ENCODE measurements at places on chromosomes 13 and 19.

DNA sequence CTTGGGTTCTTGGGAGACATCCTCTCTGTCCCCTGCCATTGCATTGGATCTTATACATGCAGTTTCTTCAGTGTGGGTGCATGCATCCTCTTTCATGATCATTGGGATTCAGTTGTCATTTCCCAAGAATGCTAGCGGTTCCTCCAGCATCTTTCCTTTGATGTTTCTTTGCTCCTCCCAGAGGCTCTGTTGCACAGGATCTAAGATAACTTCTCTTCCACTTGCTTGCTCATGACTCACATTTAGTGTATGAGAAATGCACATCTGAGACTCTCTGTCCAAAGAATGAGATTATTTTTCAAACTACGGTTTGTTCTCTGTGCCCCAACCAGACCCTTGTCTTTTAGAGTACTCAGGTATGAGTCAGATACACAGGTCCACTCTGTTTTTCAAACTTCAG is 197.1 kb downstream of the NDFIP2 start:
- no peak for DNase-seq

GRCh38 chr19:5536337-5536894 is 31.3 kb downstream of the TINCR start:
- no peak for DNase-seq

DNA sequence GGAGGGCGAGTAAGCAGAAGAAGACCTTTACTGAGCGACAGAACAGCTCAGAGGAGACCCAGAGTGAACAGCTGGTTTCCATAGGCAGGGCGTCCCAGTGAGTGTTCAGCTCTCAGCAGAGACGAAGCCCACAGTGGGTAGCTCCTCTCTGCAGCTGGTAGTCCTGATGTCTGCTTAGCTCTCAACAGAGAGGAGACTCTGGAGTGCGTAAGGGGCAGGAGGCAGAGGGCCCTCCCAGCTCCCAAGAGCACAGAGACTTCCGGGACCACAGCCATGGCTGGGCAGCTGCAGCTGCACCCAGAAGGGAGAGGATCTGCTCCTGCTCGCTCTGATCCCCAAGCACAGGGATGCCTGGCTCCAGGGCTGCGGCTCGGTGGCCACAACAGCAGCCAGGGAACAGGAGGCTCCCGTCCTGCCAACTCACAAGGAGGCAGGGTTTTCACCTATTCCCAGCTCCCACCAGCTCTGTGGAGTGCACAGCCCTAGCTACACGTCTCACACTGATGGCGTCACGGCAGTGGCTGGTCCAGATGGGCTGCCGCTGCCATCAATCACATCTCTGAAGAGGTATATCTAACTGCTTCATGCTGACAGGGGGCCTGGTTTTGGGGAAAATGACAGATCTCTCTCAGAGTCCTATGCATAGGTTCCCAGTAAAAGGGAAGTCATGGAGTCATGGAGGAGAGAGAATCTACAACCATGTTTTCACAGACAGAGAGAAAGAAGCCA is 2660.1 kb upstream of the PCDH20 start:
- no peak for DNase-seq

DNA sequence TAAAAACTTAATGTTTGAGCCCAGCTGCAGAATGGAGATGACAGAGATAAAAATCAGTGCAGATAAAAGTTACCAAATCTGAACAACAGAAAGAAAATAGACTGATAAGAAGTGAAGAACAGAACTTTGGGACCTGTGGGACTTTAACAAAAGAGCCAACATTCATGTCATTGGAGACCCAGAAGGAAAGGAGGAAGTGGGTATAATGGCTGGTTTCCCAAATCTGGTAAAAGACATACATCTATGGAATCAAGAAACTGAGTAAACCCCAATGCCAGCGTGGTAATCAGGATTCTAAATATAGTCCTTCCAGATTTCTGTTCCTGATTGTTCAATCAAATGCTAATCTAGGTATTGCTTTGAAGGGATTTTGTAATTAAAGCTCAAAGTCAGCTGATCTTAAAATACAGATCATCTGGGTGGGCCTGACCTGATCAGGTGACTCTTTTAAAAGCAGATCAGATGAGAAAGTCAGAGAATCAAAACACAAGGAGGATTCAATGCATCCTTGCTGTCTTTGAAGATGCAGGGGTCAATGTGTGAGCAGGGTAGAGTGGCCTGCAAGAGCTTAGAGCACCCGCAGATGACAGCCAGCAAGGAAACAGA is 25.3 kb upstream of the CEACAM20 start:
- no peak for DNase-seq

- no peak for DNase-seq
Observed at GRCh38 chr13:34179481-34179880, 361.5 kb downstream of the RFC3 start.

GRCh38 chr13:112454648-112455334 is 78.6 kb downstream of the SPACA7 start:
- no peak for DNase-seq

GRCh38 chr19:8487137-8487851 is 15.1 kb downstream of the PRAM1 start:
- DNase-seq: peak; percentile 64

DNA sequence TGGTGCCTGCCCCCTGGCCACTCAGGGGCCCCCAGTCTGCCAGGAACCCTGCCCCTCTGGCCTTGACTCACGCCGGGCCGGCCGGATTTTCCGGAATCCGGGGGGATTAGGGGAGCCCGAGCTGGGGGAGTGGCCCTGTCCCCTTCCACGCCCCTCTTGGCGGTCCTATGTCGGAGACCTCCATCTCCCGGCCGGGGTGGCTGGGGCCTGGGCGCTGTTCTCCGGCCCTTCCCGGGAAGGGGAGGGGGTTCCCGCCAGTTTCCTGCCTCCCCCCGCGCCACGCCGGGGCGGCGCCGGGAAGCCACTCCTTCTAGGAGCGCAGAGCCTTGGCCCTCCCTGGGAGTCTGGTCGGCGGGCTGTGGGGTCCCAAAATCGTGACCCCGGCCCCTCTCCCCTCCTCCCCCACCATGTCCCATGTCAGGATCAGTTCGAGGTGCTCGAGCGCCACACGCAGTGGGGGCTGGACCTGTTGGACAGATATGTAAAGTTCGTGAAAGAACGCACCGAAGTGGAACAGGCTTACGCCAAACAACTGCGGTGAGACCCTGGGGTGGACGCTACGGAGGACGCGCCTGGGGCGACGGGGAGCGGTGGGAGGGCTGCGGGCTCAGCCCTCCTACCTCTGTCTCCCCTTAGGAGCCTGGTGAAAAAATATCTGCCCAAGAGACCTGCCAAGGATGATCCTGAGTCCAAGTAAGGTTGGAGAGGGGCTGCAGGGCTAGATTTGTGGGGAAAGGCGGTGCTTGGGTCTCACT is 1.3 kb downstream of the TRIP10 start:
- DNase-seq: no peak

- no peak for DNase-seq
Observed at GRCh38 chr13:90237852-90238251, 1109.6 kb upstream of the MIR17HG start.

DNA sequence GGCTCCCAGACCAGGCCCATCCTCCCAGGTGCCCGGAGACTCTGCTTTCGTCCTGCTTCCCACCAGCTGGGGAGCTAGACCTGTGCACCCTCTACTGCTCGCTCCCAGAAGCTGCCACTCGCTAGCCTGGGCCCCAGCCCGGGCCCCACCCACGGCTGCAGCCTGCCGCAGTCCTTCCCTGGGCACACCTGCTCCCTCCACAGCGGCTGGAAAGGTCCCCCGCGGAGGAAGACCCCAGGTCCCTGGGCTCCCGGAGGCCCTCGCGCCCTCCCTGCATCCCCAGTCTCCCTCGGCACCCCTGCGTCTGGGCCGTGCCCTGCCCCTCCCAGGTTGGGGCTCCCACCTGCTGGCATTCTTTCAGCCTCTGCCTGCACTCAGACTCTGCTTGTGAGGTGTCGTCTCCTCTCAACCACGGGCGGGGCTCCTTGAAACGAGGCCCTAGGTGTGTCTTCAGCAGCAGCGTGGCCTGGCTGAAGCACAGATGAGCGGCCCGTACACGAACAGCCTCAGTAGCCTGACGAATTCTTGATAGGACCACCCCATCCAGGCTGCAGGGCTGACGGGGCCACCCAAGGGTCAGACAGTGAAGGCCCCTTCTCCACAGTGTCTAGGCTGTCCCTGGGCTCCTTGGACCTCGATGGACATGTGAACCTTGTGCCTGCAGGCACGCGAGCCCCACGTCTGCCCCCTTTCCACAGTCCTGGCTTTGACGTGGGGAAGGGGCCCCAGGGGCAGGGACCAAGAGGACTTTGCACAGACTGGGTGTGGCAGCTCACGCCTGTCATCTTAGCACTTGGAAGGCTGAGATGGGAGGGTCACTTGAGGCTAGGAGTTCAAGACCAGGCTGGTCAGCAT is 27.9 kb downstream of the DOT1L start:
- no peak for DNase-seq

DNA sequence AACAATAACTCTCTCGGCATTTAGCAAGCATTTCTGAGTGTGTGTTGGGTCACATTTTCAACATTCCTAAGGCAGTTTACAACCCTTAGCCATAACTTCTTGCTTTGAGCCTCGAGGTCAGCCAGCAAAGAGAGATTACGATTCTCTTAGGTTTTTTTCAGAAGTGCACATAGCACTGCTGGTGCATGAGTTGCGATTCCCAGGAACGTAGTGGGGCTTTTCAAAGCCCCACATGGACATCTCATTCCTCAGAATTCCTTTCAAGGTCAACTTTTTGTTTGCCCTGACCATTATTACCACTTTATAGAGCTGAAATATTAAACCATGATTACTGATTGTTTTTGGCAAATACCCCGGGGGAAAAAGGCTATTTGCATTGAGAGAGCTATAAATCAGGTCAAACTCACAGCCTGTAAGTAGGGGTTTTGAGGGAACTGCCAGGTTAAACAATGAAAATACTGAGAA is 705.3 kb downstream of the GPC5 start:
- no peak for DNase-seq

- DNase-seq: no peak
Observed at GRCh38 chr13:33204130-33204927, 81.2 kb downstream of the STARD13 start.

GRCh38 chr19:10852098-10852800 is 4.0 kb downstream of the C19orf38 start:
- no peak for DNase-seq

DNA sequence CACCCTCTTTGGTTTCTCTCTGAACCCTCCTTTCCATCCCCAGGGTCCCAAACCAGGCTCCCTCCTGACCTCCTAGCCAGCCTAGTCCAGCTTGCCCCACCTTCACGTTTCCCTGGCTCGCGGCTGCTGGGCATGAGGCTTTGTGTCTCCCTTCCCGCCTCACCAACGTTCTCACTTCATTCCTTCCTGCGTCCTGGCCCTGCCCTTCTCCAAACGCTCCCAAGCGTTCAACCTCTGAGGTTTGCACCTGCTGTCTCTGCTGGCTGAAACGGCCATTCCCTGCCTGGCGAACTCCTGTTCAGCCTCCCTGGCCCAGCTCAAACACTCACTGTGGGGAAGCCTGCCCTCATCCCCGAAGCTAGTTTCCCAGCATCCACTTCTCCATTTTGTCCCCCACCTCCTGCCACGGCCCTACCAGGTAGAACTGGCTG is 12.4 kb downstream of the EPS8L1 start:
- no peak for DNase-seq

DNA sequence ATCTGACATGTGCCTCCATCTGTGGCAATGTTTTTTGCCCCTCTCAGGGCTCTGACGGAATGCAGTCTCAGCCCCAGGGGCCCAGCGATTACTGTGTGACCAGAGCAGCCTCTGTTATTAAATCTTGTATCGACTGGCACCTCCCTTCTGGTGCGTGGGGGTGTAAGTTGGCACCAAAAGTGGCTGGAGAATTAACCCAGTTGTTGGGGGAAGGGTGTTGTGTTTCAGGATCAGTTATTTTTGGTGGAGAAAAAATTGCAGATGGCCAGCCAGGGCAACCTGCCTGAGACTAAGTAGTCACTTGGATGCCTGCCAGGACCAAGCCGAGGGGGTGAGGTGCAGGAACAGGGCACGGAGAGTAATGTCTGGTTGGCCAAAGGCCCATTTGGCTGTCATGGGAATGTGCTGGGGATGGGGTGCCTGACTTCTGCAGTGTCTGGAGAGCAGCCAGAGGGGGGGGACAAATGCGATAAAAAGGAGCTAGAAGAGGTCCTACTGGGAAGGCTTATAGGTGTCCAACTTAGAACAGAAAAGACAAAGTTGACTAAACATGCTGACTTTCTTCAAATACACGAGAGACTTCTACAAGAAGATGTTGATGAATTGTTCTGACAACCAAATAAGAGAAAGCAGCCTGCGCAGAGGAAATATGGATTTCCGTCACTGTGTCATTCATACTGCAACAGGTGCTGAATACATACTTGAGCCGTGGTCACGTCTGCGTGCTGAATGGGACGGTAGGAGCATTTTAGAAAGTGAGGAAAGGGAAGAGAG is 69.8 kb downstream of the SIAH3 start:
- no peak for DNase-seq

DNA sequence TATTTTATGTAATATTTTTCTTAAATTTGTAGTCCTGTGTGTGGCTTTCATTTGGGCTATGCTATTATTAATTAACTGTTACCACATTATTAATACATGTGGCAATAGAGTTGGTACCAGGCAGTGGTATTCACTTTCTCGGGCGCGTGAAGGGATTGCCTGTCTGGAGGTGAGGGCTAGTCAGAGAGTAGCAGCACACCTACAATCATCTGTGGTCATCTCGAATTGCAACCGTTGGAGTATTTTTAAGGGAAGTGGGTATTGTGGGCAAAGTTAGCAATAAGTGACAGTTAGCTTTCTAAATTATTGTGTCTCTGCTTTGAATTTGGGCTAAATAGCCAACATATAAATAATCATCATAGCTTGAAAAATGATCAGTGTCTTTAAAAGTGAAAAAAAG is 20.0 kb upstream of the GPR18 start:
- no peak for DNase-seq

GRCh38 chr19:56748378-56748777 is 76.8 kb upstream of the ZNF835 start:
- DNase-seq: no peak

GRCh38 chr13:43448605-43449336 is 338.0 kb downstream of the ENOX1 start:
- no peak for DNase-seq

DNA sequence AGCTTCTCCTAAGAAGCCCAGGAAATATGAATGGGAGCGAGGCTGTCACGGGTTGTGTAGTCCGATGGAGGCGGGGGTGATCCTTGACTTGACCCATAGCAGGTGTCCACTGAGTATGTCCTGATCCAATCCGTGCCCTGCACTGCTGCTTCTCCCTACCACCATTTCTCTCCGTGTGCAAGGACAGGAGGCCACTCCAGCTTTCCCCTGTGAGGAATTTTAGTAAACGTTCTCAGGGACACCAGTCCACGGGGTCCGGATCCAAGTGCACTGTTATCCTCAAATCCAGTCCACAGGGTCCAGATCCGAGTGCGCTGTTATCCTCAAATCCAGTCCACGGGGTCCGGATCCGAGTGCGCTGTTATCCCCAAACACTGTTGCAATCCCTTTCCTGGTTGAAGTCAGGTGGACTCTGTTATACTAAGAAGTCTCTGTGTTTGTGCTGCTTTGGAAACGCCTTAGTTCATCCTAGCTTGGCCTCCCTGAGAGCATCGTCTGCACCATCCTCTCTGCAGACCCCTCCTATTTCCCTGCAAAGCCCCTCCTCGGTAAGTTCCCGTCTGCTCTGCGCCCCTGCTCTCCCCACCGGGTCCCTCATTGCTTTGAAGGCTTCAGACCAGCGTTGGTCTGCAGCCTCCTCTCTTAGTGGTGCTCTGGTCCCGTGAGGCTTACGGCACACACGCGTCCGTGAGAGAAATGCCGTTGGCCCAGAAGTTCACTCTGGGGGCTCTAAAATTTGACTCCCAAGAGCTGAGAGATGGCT is 303.5 kb downstream of the TEX29 start:
- DNase-seq: no peak
